ENCODE measurements at places on chromosomes 2 and 18. TPM values are rescaled to one million over a fixed set of nuclear protein-coding genes. Genes with fewer than 3 reads are reported as not detected.

DNA sequence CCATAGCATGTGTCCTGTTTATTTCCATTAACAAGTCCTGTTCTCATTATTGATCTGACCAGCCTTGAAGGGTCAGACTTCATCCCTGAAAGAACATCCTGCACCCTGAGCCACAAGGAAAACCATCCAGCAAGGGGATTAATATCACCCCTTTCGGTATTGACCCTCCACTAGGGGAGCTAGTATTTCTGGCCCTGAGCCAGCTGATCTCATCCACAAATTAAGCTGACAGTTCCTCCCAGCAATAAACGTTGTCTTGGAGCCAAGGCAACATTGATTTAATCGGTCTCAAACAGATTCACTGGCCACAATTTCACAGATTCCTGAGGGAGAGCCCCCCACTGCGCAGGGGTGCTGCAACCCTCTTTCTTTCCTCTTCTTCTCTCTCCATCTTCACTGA lies 353.1 kb upstream of the FANCL start:
- DNase-seq = no peak

- DNase-seq = no peak
Observed at GRCh38 chr2:31901900-31902299, 108.9 kb downstream of the MEMO1 start.

- DNase-seq = no peak
Observed at GRCh38 chr2:216113572-216113971, 4.4 kb downstream of the XRCC5 start.

DNA sequence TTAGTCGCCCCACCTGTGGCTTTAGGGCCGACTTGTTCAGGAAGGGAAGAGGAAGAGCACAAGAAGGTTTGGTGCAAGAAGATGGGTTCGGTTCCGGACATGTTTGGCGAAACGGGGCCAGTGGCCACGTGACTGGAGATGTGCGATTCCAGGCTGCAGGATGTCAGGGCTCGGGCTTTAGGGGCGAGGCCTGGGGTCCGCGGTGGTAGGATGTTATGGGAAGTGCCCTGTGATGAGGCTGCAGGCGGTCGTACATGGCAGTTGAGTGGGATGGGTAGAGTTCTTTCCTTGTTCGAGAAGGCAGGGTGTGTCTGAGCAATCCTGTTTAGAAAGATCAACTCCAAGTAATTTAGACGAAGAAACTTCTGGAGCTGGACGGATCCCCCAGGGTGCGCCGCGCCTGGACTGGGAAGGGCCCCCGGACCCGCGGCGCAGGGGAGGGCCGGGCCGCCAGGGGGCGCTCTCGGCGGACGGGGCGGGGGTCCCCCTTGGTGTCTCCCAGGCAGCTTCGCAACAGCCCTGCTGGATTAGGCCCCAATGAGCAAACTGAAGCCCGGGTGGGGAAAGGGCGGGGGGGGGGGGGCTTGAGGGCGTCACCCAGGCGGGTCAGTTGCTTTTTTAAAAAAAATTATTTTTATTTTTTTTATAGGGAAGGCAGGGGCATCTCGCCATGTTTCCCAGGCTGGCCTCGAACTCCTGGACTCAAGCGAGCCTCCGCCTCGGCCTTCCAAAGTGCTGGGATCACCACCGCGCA lies 17.2 kb upstream of the SDC1 start:
- DNase-seq = no peak

Gene CFAP65
- not detected for total RNA-seq

Gene ACMSD
- total RNA-seq = not detected

Data from naive thymus-derived CD4-positive, alpha-beta T cell (primary cell).